ENCODE measurements at places on chromosomes 2 and 18. TPM values are rescaled to one million over a fixed set of nuclear protein-coding genes. Genes with fewer than 3 reads are reported as not detected.
A peak's percentile ranks its signal among the peaks of the same experiment; 100 is the strongest.

DNA sequence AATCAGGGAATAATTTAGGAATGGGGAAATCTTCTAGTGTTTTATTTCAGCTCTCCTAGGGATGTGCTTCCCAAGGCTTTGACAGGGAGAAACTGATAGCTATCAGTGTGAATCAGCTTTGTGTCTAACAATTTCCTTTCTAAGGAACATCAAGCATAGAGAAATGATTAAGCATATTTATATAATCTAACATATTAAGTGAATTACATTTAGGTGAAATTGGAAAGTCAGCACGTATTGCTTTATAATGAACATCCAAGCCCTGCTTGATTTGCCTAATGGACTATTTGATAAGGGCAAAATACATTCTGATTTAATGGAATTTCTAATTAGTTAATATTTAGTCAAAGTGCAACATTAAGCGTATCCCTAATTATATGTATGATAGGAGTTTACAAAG lies 19.5 kb upstream of the TSPYL6 start:
- no peak for DNase-seq

- DNase-seq = no peak
Measured at GRCh38 chr2:173792166-173792565, 173.0 kb downstream of the SP3 start.

Gene ZDBF2
- total RNA-seq = 29.7 TPM

GRCh38 chr18:30754846-30755245 lies 287.7 kb downstream of the DSC3 start:
- DNase-seq = no peak

Gene GREB1
- 0.22 TPM for total RNA-seq

Gene HYCC2
- 29.2 TPM for total RNA-seq

- DNase-seq = no peak
Measured at GRCh38 chr2:241903121-241904010, 33.8 kb downstream of the RTP5 start.

Gene LYG2
- total RNA-seq = not detected

Gene MALL
- not detected for total RNA-seq

Gene SFT2D3
- 8.9 TPM for total RNA-seq

GRCh38 chr2:230827774-230828271 lies 36.9 kb upstream of the ITM2C start:
- no peak for DNase-seq

GRCh38 chr2:208531361-208531760 lies 124.8 kb downstream of the PTH2R start:
- DNase-seq = no peak

GRCh38 chr18:59279722-59280121 lies 6.5 kb upstream of the RAX start:
- no peak for DNase-seq

DNA sequence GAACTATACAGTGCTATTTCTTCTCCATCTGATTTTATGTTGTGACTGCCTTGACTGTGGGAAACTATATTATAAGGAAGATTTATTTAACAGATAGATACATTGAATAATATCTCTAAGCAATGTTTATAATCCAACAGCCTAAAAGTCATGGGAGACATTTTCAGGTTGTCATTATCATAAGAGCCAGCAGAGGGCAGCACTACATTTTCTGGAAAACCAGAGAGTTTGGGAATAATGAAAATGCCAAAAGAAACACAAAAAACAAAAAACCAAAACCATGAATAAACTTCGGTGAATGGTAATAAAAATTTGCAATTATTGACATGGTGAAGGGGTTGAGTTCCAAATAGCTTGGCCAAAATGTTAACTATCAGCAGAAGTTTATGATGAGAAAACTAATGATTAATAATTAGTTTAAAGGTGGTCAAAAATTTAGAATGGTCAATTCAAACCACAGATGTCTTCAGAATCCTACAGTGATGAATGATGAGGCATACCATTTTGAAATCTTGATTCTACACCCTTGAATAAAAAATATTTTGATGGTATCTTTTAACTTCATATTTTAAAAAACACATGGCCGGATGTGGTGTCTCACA lies 4.7 kb downstream of the EEF1B2 start:
- DNase-seq = peak; percentile 16

GRCh38 chr18:13220361-13220991 lies 1.9 kb downstream of the LDLRAD4 start:
- no peak for DNase-seq

Data from CD4-positive, alpha-beta T cell (primary cell).